ENCODE measurements at places on chromosomes 3 and 15.

DNA sequence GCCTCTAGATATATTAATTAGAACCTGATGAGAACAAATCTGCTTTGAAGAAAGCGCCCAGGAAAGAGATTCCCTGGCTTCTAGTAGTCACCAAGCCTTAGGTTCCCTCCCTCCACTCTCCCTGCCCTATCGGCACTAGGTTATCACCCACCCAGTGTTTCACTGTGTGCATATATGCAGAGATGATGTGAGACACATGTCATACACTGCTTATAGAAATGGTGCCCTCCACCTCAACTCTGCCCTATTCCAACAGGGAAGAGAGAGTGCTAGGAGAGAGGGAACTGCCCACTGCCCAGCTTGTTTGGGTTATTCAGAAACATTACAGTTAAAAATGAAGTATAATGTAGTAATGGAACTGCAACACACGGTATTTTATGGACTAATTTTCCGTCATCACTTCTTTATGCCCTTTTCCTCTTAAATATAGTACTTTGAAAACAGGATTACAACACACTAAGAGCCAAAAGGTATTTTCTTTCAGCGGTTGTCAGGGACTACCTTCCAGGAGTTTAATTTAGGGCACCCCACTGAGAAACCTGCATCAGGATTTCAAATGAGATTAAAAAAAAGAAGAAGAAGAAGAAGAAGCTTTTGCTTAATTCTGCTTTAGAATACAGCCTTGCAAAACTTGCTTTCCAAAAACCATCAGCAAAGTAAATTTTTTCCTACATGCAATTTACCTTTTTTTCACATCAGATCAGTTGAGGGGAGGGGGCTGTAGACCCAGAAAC is 55.3 kb downstream of the MEIS2 start:
- no peak for DNase-seq

DNA sequence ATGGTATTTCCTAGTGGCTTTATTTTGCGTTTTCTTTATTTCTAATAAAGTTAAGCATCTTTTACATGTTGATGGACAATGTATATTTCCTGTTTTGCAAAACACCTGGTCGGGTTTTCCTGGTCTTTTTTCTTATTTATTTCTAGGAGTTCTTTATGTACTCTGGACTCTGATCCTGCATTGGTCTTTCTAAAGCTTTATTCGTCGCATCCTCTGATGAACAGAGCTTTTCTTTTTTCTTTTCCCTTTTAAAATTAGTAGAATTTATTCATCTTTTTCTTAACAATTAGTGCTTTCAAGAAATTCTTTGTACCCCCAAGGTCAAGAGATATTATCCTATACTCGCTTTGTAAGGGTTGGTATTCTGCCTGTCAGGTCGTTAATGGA is 32.2 kb downstream of the ZDHHC19 start:
- no peak for DNase-seq

- DNase-seq, result no peak
Observed at GRCh38 chr15:98604983-98605382, 43.4 kb upstream of the IGF1R start.

DNA sequence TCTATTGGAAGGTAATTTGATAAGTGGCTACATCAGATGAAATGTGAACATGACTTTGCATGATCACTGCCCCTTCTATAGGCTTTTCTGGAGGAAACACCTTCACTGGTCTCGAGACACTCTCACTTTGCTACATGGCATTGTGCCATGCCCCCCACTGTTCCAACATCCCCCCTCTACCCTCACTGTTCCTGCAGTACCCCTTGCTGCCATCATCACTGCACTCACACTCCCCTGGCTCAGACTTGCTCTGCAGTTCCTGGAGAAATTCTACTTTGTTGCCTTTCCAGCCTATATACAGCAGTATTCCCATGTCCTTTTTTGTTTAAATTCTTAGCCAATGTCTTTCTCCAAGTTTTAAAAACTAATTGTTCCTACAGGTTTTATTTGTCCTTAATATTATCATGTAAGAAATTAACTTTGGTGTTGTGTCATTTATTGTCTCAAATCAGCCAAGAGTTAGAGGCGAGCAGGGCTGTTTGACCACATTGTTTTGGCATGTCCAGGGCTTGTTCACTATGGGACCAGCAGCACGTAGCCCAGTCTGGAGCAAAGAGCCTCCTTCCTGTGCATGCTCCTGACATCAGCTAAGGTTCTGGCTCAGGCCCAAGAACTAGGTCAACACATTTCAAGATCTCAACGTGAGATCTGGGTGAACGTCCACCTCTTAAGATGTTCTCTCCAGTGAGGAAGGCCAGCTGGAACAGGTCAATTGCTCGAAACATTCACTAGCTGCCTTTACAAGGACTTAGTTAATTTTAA is 246.4 kb downstream of the SLC9A9 start:
- DNase-seq, result no peak
